ENCODE measurements at places on chromosomes 13 and 19.

DNA sequence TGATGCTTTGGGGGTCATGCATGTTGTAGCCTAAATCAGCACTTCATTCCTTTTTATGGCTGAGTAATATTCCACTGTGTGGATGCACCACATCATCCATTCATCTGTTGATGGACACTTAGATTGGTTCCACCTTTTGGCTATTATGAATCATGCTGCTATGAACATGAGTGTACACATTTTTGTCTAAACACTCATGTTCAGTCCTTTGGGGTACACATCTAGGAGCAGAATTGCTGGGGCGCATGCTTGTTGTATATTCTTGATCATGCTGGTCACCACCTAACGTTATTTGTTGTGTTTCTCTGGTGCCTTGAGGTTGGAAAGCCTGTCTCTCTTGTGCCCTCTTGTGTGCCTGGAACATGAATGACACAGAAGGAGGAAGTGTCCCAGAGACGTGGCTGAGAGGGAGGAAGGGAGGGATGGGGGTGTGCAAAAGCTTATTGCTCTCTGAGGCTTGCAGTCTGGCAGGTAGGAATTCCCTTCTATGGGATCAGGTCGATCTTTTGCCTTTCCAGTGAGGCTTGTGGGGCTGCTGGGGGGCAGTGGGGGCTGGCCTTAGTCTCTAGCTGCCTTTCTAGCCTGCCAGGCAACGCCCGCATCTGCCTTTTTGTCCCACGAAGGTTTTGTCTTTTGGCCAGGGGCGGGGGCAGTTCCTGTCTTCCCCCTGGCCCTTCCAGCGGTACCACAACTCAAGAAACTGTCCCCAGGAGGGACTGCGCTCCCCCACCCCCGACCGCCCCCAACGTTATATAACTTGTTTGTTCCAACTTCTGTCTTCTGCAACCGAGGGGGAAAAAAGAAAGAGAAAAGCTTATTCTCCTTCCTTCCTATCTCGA lies 7.6 kb downstream of the KLHL26 start:
- peak; percentile 61 for DNase-seq

DNA sequence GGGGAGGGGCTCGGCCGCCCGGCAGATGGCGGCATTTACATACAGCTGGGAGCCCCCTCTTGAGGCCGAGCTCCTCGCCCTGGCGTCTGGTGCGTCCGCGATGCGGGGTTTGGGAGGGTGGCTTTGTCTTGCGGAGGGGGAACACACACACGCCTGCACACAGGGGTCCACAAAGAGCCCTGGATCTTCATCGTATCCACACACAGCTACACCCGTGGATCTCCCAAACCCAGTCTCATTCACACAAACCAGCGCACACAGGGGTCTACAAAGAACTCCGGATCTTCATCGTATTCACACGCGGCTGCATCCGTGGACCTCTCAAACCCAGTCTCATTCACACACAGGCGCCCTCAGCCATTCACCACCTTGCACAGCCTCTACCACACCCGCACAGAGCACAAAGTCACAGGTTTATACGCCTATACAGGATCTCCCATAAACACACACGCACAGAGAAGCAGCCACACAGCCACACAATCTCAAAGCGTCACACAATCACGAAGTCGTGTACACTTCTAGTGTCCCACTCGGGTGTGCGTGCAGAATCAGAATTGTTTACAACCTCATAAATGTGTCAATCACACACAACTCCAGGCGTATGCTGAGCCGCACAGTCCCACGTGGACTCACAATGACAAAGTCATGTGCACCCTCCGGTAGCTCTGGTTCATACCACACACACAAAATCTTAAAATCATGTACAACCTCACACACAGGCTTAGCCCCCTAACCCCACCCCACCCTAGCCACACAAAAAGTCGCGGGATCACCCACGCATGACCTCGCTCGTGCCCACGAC lies 550 bp upstream of the DLL3 start:
- no peak for DNase-seq

GRCh38 chr13:36829753-36830152 lies 10.7 kb downstream of the RFXAP start:
- DNase-seq = no peak

- DNase-seq = no peak
Measured at GRCh38 chr13:19645000-19645399, 11.5 kb downstream of the MPHOSPH8 start.

- no peak for DNase-seq
Measured at GRCh38 chr19:13010992-13011652, 15.8 kb downstream of the NFIX start.
